ENCODE measurements at places on chromosomes 5 and 9.

DNA sequence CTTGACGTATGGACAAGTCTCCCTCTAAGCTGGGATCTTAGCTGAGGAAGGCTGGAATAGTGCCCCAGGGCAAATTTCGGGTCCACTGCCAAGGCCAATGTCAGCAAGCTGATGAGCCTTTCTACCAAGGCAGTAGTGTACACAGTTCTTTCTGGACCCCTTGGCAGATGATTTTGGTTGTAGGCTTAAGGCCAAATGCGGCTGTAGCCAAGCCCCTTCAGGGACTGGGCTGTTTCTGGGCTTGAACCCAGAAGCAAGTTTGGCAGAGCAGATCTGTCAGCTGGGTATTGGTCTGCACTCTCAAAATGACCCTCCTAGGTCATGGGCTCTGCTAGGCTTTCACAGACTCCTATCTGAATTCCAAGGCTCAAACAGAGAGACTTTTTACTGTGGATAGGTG is 121.6 kb downstream of the ADAMTSL1 start:
- DNase-seq: peak; percentile 30

GRCh38 chr5:136246122-136246521 is 53.2 kb upstream of the SMIM32 start:
- DNase-seq: no peak

DNA sequence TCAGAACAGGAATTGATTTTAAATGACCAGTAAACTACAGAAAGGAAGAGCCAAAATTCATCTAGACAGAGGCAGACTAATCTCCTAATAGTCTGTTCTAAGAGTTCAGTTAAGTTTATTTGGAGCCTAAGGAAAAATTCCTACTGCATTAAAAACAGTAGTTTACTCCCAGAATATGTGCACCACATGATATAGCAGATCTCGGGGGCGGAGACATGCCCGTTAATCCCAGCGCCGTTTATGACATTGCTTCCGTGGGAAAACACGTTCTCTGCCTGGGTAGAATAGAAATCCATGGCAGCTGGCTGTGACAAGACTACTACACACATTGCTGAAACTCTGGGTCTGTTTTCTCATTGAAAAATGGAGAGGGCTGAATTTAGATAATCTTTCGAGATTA is 11.4 kb downstream of the HABP4 start:
- DNase-seq: no peak

GRCh38 chr5:174177976-174178605 is 132.6 kb downstream of the NSG2 start:
- DNase-seq: no peak

DNA sequence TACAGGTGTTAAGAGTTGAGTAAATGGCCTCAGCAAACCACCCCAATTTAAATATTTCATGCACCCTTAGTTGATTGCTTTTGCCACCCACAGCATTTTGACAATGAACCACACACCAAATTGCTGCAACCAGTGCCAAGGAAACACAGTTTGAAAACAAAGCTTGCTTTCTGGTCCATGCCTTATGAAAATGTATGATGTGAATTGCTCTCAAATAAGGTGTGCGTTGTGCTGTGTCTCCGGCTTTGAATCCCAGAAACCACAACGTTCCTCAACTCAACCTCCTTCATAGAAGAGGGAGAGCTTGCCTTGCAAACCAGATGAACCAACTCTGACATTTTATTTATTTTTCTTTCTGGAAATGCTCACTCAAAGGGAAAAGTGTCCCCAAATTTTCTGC is 762.7 kb downstream of the TLE1 start:
- DNase-seq: no peak

GRCh38 chr9:10230512-10230911 is 382.3 kb downstream of the PTPRD start:
- DNase-seq: no peak

DNA sequence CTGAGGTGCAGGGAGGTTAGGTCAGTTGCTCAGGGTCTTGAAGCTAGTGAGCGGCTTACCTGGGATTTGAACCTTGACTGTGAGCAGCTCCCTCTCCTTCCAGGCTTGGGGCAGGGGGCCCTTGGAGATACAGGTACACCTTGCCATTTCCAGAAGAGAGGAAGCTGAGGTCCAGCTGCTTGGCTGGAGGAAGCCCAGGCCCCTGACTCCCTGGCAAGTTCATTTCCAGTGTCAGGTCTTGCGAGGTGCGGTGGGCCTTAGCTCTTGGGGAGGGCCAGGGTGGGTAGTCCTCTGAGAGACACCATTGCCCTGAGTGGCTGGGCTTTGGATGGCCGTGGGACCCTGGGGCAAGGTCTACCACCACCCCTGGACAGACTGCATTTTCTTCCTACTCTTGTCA is 9.3 kb downstream of the PPARGC1B start:
- DNase-seq: no peak

DNA sequence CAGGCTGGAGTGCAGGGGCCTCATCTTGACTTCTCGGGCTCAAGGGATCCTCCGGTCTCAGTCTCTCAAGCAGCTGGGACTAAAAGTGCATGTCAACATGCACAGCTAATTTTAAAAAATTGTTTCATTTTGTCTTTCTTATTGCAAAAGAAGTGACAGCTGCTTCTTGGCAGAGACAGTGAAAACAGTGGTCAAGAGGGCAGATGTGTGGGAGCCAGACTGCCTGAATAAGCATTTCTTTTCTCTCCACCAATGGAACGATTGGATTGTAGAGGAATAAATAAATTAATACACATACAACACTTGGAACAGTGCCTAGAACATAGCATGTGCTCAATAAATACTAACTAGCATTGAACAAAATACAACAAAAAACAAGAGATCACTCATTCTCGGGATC is 27.4 kb upstream of the KIF4B start:
- no peak for DNase-seq

DNA sequence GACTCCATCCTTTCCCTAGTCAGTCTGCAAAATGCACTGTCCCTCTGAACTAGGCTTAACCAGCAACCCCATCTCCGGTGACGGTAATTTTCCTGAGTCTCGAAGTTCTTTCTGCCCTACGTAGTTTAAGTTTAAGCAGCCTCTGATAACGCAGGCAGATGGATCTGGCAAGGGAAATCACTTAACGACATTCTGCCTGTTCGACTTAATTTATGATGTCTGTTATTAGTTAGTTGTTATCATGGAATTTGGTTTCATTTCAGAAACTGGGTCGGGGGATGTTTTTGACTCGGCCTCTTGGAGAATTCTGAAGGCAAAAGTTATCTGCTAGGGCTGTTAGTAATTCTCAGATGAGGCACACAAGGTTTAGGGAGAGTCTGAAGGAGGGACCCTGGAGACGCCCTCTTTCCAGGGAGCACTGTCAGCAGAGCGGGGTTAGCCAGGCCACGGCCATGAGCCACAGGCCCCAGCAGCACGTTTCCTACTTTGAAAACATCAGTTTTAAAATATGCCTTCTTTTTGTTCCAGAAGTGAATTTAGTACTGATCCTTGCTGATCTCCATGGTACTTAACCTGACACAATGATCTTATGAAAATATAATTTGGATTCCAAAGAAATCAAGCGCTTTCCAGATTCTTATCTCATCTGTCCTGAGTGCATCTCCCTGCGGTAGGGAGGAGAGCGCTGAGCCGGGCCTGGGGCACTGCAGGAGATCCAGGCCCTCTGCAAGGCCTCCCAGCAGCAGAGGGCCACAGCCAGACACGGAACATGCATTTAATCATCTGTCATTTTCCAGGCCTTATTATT is 171.0 kb upstream of the OTULINL start:
- DNase-seq: no peak

GRCh38 chr5:143968071-143968878 is 156.3 kb downstream of the HMHB1 start:
- DNase-seq: no peak

GRCh38 chr5:139177809-139178588 is 20.2 kb downstream of the SIL1 start:
- no peak for DNase-seq
